ENCODE measurements at places on chromosomes 5 and 9.

GRCh38 chr5:141771031-141771430 lies 89.0 kb upstream of the ARAP3 start:
- DNase-seq: no peak

GRCh38 chr9:98736226-98736625 lies 27.5 kb upstream of the GABBR2 start:
- DNase-seq: no peak

DNA sequence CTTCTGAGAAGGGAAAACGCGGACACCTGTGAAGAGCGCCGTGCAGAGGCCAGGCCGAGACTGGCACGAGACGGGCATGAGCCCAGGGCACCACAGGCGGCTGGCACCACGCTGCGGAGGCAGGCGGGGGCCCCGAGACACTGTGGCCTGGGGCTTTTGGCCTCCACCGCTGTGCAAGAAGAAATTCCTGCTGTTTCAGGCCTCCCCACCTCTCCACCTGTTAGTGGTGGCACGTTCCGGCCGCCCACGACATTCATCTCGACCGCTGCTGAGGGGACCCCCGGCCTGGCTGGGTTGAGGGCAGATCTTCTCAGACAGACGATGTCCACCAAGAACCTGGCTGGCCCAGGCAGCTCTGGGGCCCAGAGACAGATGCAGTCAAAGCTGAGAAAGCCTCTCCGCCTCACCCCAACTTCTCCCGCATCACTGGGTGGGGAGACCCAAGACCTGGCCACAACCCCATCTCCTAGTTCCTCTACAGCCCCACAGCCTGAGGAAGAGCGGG lies 11.5 kb downstream of the NACC2 start:
- no peak for DNase-seq

- DNase-seq: no peak
Measured at GRCh38 chr5:106656821-106657220, 1013.9 kb downstream of the EFNA5 start.

- no peak for DNase-seq
Measured at GRCh38 chr5:116375926-116376325, 198.7 kb downstream of the SEMA6A start.

DNA sequence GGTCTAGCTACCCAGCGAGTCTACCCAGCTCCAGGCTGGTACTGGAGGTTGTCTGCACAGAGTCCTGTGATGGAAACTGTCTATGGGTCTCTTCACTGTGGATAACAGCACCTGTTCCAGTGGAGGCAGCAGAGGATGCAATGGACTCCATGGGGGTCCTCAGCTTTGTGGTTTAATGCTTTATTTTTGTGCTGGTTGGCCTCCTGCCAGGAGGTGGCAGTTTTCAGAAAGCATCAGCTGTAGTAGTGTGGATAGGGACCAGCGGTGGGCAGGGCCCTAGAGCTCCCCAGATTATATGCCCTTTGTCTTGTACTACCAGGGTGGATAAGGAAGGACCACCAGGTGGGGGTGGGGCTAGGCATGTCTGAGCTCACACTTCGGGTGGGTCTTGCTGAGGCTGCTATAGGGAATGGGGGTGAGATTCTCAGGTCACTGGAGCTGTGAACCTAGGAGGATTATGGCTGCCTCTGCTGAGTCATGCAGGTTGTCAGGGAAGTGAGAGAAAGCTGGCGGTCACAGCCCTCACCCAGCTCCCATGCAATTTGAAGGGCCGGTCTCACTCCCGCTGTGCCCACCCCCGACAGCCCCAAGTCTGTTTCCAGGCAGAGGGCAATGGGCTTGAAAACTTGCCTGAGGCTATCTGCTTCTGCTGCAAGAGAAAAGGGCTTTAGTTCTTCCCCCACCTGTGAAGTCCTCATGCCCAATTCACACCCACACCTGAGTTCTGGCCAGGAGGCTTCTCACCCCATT lies 397.1 kb downstream of the TLE1 start:
- DNase-seq: no peak

DNA sequence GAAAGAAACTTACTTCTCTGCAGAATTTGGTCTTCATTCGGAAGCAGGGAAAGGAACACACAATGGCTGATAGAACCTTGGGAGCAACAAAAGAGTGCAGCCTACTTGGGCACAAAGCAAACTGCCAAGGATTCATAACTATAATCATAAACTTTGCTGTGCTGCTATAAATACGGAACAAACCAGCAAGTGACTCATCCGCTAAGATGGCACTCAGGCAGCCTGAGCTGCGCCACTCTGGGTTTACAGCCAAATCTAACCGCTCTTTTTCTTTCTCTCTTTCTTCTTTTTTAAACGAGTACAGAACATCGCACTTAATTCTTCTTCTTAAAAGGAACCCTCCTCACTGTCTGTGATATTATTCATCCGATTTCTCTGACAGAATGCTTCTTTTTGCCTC lies 81.1 kb downstream of the PTPN3 start:
- no peak for DNase-seq

DNA sequence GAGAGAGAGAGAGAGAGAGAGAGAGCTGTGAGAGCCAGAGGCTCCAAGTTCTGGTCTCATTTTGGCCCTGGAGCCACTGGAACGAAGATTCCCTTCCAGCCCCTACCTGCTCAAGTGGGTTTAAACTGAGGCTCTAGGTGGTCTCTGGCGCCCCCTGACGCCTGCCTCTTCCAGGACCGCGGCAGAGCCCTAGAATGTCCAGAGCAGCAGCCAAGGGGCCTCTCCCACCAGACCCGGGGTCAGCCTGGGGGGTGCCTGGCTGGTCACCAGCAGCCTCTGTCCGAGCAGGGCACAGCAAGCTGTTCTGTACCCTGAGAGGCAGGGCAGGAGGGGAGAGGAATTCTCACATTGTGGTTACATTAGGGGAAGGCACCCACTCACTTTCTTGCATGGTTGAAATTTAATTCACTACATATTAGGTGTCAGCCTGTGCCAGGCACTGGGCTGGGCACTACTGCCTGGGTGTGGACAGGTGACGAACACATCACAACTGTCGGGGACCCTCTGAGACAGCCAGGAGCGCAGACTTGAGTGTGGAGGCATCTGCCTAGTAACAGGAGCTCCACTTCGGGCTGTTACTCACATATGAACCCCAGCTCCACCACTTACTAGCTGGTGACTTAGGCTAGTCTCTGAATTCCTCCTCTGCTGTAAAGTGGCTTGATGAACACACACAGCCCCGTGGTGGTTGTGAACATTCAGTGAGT lies 44.5 kb downstream of the AMBP start:
- no peak for DNase-seq

DNA sequence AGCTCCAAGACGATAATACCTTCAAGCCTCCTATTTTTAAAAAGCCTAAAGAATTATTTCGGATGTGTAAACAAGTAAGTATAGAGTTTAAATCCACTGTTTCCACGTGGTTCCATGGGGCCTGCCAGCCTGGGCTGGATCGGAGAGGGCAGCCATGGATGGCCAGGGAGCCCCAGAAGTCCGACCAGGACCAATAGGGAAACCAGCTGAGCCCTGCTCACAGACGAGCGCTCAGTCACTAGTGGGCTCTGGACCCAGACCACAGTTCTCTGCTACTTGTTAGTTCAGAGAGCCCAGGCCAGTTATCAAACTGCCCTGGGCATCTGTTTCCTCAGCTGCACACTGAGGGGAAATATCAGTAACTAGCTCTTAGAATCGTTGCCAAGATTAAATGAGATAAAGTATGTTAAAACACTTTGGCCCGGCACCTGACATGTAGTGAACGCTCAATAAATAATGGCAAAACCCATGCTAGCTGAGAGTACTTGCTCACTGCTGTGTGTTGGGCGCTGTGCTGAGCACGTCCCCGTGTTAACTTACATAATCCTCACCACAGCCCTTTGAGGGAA lies 124.8 kb downstream of the RGS3 start:
- DNase-seq: no peak
